Nucleus accumbens (tissue), 56 donors: ENCODE measurements at places on chromosomes 11 and 22.

DNA sequence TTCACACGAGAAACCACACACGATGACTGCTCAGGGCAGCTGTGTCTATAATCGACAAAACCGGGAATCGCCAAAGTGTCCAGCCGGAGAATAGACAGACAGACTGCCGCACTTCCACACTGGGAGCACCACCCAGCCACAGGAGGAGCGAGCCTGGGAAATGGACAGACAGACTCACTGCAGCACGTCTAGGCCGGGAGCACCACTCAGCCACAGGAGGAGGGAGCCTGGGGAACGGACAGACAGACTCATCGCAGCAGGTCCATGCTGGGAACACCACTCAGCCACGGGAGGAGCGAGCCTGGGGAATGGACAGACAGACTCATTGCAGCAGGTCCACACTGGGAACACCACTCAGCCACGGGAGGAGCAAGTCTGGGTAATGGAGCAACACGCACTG lies 137.2 kb downstream of the BRD1 start:
- no peak for DNase-seq

DNA sequence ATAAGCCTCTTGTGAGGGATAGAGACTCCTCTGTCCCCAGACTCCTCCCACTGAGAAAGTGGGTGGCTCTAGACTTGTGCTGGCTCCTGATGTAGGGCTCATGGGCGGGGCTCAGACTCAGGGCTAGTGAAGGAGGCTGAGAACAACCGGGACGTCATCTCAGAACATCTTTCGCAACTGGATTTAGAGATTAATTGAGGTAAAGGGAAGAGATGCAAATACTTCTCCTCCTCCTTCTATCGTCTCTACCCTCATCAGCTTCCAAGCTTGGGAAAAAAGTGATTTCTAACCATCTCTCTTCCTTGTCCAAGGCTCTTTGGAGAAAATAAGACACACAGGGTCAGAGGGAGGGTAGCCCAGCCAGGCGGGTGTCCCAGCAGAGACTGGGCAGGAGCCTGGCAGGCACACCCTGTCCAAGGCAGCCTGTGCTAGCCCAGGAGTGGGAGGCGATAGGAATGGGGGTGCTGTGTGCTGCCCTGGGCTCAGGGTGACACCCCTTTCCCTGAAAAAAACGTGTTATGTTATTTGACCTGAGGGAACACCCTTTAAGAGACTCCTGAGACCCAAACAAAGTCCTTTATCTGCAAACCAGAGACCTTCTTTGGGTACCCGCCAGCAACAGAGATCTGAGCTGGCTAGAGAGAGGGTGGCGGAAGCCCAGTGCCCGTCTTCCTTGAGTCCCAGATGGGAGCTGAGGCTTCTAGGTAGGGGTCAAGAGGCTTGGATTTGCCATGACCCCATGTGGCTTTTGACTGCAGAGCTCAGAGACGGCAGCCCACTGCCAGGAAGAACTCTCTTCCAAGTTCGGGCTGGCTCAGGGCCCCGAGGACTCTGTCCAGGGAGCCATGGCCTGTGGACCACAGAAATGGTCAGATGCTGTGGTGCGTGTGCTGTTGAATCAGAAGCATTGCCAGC lies 160.9 kb downstream of the ADAMTS15 start:
- no peak for DNase-seq

DNA sequence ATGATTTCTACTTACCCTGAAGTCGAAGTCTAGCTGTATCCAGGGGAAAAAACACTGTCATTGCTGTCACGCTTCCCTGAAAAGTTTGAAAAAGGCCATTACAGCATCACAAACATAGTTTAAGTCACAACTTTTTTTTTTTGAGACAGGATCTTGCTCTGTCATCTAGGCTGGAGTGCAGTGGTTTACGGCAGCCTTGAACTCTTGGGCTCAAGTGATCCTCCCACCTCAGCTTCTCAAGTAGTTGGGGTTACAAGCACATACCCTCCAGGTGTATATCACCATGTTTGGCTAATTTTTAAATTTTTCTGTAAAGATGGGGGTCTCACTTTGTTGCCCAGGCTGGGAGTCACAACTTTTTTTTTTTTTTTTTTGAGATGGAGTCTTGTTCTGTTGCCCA lies 20.1 kb downstream of the SLC25A17 start:
- DNase-seq: no peak

DNA sequence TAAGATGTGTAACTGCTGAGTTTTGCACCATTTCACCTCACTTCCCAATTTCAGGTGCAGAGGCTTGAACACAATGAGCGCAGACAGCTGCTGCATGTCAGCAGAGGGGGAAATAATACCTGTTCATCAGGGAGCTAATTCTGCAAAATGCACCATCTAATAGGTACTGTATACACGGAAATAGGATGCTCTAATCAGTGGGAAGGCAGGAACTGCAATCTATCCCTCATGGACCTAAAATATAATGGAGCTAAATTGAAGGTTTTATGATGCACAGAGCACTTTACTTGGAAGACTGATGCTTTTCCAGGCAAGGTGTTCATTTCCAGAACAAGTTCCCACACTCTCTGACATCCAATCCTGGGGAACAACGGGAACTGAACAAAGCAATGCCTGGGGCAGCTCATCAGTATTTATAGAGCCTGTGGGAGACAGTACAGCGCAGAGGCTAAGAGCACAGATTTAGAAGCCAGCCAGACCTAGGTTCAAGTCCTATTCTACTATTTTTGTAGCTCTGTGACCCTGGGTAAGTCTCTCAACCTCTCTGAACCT lies 78.5 kb downstream of the TENM4 start:
- no peak for DNase-seq

DNA sequence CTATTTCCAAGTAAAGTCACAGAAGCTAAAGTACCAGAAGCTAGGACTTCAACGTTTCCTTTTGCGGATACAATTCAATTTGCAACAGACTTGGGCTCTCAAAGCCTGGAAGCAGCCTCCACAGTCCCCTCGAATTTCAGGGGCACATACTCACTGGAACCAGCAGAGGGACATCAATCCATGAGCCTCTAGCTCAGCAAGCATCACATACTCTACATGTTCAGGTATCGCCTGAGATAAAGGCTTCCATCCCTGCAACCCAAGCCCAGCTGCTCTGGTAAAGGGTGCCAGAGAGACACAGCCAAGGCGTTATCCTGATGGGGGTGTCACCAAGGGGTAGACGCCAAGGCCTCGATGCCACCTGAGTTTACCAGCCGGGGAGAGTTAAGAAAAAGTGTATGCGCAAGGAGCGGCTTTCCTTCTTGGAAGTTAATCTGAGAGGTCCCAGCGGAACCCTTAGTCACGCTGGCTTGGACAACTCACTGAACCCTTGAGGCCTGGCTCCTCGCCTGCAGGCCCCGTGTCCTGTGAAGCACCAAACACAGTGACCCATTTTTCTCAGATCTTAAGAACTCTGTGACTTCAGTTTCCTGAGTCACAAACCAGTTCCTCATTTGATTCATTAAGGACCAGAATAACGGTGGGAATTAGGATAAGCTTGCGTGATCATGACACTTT lies 13.0 kb downstream of the LTO1 start:
- DNase-seq: no peak
